ENCODE measurements at places on chromosomes 7 and 10. TPM values are rescaled to one million over a fixed set of nuclear protein-coding genes. Genes with fewer than 3 reads are reported as not detected.

Gene VSTM4
- polyA plus RNA-seq, result 2.3 TPM

Gene POT1
- polyA plus RNA-seq, result 18.0 TPM

Gene WNT8B
- polyA plus RNA-seq, result 0.18 TPM

Gene ORC5
- polyA plus RNA-seq, result 13.4 TPM

Gene AEBP1
- 126 TPM for polyA plus RNA-seq

DNA sequence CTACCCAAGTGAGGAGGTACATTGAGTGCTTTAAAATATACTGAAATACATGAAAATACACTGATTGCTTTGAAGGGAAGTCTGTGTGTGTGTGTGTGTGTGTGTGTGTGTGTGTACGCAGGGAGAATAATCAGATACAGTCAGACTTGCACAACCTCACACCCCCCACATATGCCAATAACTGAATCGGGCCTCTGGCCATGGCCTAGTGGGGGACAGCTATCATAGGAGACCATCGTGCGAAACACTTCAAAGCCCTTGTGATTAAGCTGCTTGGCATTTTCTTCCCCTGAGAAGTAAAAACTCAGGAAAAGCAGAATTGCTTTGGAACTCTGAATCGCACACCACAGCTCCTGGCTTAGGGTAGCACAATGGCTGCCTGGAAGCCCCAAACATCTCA is 135.1 kb downstream of the C10orf105 start:
- peaks cover 5% of the 10 kb centered on the region for H3K27me3 ChIP-seq
- H3K27ac ChIP-seq, result no peak overlapping the region
- H3K36me3 ChIP-seq, result no peaks in the 10 kb centered on the region
- no peaks in the 10 kb centered on the region for H3K4me1 ChIP-seq
- no peak overlapping the region for H3K4me3 ChIP-seq
- DNase-seq, result no peak

- DNase-seq, result peak; percentile 50
- H3K4me3 ChIP-seq, result no peak overlapping the region
- H3K27me3 ChIP-seq, result no peaks in the 10 kb centered on the region
Measured at GRCh38 chr10:16777473-16778370, 39.5 kb downstream of the RSU1 start.

DNA sequence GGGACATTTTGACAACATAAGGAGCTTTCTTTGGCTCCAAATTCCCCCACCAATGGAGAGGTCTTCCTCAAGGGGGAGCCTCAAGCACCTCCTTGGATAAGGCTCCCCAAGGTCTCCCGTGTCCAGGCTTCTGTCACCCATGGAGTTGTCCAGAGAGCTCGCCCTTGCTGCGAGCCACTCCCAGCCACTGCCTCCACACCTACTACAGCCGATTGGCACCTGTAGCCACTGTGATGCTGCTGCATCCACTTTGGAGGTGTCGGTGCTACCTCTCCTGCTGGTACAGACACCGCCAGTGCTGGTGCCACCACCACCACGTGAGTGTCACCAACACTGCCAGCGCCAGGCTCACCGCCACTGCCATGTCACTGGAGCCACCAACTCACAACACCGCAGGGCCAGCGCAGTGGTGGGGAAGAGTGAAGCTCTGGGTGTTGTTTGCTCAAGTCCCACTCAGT is 22.1 kb upstream of the ENO4 start:
- peaks cover 4% of the 10 kb centered on the region for H3K4me1 ChIP-seq
- H3K36me3 ChIP-seq, result no peaks in the 10 kb centered on the region

DNA sequence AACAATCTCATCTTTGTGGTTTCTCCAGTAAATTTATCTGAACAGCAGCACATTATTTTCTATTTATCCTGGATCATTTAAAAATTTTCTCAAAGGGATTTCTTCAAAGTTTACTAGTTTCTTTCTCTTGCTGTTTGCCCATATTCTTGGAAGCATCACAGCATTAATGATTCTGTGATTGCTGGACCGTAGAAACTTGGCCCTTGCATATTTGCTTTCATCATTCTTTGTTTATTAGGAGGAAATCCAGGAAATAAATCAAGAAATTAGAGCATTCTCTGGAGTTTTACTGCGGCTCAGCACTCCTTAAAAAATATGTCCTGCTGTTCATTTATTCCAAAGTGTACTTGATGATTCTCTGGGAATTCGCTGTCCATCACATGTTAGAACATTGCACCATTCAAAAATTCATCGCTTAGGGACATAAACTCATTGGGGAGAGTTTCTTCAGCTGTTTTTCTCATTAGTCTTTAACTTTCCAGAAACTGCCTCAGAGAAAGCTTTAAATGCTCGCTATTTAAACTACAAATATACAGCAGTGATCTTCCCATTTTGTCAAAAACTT is 264.0 kb upstream of the CDC14C start:
- no peaks in the 10 kb centered on the region for H3K4me1 ChIP-seq
- H3K4me3 ChIP-seq, result no peak overlapping the region
- H3K27me3 ChIP-seq, result no peaks in the 10 kb centered on the region

DNA sequence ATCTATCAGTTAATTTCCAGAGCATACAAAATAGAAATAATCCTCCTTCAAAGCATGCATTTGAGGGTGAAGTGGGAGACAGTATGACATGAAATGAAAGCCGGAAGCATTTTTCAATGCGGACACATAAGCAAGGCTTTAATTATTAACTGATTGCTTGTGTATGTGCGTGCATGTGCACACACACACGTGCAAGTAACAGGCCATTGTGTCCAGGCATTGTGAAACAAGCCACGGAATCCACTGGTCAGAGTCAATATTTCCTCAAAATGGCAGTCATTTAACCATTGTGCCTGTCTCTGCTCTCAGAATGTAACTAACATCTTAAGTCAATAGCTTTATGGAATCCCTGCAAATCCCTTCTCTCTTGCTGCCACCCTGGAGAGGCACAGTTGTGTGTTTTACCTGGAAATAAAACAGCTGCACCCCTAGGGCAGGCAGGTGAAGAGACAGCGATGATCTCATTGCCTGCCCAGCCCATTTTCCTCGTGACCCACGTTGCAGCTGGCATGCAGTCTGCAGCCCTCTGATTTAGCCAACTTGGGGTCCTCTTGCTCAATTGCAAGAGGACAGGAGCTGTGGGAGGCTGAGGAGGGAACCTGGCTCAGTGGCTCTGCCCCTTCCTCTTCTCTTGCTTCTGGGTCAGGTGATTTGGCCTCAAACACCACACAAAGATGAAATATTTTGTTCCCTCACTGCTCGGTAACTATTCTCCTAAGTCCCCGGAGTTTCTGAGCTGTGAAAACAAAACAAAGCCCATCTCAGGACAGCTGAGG is 500.9 kb upstream of the ZMIZ1 start:
- DNase-seq, result no peak
- no peaks in the 10 kb centered on the region for H3K36me3 ChIP-seq
- H3K4me3 ChIP-seq, result no peak overlapping the region

DNA sequence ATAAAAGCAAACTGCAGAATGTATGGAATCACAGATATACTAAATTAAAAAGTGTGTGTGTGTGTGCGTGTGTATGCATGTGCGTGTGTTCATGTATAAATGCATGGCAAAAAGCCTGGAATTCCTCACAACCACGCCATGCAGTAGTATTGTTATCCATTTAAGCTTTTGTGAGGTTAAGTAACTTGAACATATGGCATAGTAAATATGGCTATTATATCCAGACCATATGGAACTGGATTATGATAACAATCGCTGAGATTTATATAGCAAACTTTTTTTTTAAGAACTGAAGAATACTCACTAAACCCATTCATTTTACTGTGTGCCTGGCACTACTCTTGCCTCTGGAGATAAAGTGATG is 22.3 kb upstream of the NANOS1 start:
- no peak overlapping the region for H3K27ac ChIP-seq
- no peaks in the 10 kb centered on the region for H3K36me3 ChIP-seq
- H3K4me3 ChIP-seq, result no peak overlapping the region
- H3K27me3 ChIP-seq, result peaks cover 4% of the 10 kb centered on the region

GRCh38 chr7:47771990-47772360 is 176.3 kb downstream of the PKD1L1 start:
- no peak for DNase-seq
- no peak overlapping the region for H3K4me3 ChIP-seq
- H3K36me3 ChIP-seq, result no peaks in the 10 kb centered on the region
- no peaks in the 10 kb centered on the region for H3K27me3 ChIP-seq

DNA sequence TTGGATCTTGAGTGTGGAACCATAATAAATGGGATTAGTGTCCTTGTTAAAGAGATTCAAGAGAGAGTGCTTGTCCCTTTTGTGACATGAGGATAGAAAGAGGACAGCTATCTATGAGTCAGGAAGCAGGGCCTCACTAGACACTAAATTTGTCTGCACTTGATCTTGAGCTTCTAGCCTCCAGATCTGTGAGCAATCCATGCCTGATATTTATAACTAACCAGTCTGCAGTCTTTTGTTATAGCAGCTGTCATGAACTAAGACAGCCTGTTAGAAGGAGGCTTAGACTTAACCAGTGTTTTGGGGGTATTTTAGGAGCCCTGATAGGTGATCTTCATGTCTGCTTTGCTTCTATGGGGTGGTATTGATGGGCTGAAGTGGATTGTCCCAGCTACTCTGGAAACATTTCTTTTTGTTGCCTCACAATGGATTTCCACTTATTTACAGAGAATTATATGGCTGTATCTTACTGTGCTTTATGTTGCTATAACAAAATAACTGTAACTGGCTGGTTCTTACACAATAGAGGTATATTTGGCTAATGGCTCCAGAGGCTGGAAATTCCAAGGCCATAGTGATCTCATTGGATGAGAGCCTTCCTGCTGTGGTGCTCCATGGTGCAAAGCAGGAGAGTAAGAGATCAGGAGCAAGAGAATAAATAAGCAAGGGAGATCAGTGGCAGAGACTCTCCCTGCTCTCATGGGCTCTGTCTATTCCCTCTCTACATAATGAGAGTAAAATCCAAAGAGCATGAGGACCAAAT is 23.4 kb upstream of the AKR1C3 start:
- H3K27ac ChIP-seq, result no peak overlapping the region
- DNase-seq, result no peak
- H3K4me1 ChIP-seq, result no peaks in the 10 kb centered on the region
- no peaks in the 10 kb centered on the region for H3K27me3 ChIP-seq

GRCh38 chr10:49290607-49291006 is 8.4 kb upstream of the C10orf71 start:
- DNase-seq, result no peak
- H3K27ac ChIP-seq, result no peak overlapping the region
- H3K36me3 ChIP-seq, result no peaks in the 10 kb centered on the region
- H3K4me3 ChIP-seq, result no peak overlapping the region
- H3K4me1 ChIP-seq, result no peaks in the 10 kb centered on the region

- DNase-seq, result no peak
- peaks cover 4% of the 10 kb centered on the region for H3K27me3 ChIP-seq
- no peak overlapping the region for H3K4me3 ChIP-seq
- H3K4me1 ChIP-seq, result peaks cover 20% of the 10 kb centered on the region
- H3K27ac ChIP-seq, result no peak overlapping the region
- no peaks in the 10 kb centered on the region for H3K36me3 ChIP-seq
Measured at GRCh38 chr10:5515948-5516761, 8.6 kb upstream of the CALML3 start.

DNA sequence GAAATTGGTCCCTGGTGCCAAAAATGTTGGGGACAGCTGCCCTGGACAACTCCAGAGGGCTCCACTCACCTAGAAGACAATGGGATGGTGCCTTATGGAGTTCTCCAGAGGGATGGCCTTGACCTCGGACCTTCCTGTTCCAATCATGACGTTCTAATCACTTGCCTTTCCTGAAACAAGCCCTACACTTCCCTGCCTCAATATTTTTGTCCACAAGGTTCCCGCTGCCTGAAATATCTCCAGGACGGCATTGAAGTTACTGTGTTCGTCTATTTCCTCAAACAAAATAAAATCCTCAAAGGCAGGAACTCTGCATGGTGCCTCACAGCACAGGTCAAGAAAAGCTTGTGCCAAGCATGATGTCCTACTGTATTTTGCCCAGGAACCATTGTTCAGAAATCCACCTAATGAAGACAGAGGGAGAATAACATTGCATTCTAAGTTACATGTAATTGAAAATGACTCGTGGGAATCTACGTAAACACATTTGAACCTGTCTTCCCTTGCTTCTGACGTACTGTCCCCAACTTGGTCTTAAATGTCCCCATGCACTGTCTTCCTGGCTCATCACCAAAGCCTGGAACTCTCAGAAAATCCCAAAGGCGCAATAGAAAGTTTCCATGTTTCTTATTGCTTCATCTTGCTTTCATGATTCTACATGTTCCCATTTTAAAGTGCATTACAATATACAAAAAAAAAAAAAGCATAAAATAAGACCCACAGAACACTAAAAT is 342.3 kb upstream of the NRP1 start:
- H3K4me1 ChIP-seq, result no peaks in the 10 kb centered on the region
- no peaks in the 10 kb centered on the region for H3K36me3 ChIP-seq
- H3K27me3 ChIP-seq, result no peaks in the 10 kb centered on the region
- H3K4me3 ChIP-seq, result no peak overlapping the region

DNA sequence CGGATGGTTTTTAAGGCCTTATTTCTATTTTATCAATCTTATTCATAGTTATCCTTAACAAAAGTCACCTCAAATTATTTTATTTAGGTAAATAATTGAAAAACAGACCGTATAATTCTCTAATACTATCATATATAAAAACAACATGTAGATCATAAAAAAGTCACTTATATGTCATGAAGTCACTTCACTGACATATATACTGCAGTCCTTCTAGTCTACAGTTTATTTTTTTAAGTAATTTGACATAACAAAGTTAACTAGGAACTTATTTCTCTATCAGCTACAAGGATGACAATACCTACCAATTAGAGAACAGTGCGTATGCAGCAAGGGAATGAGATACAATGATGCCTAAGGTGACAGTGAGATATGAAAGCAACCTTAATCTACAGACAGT is 26.2 kb downstream of the JMJD1C start:
- no peak for DNase-seq
- no peak overlapping the region for H3K4me3 ChIP-seq
- H3K4me1 ChIP-seq, result no peaks in the 10 kb centered on the region
- no peaks in the 10 kb centered on the region for H3K36me3 ChIP-seq
- no peaks in the 10 kb centered on the region for H3K27me3 ChIP-seq

DNA sequence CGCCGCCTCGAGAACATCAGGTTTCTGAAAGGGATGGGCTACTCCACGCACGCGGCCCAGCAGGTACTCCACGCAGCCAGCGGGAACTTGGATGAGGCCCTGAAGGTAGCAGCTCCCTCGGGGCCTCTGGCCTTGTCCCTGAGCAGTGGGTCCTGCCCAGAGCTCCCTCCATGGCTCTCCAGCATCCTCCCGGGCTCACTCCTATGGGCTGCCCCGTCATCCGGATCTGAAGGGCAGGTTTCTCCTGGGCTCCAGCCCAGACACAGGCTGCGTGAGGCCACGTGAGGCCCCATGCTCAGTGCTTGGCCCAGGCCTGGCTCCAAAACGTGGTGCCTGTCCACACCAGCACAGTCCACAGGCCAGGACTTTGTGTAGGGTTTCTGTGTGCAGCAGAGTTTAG is 32.5 kb downstream of the NUB1 start:
- DNase-seq, result no peak
- H3K4me1 ChIP-seq, result no peaks in the 10 kb centered on the region
- H3K27ac ChIP-seq, result no peak overlapping the region
- no peak overlapping the region for H3K4me3 ChIP-seq
- no peaks in the 10 kb centered on the region for H3K27me3 ChIP-seq

DNA sequence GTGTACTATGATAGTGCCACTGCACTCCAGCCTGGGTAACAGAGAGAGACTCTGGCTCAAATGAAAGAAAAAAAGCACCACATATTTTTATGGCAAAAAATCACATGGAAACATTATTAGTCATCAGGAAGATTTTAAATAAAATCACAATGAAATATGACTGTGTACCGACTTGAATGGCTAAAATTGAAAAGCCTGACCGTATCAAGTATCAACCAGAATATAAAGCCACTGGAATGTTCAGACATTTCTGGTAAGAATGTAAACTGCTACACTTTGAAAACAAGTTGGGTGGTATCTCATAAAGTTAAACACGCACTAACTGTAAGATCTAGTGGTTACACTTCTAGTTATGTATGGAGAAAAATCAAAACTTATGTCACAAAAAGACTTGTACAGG is 306.7 kb upstream of the MBL2 start:
- no peak overlapping the region for H3K4me3 ChIP-seq
- no peak overlapping the region for H3K27ac ChIP-seq
- H3K27me3 ChIP-seq, result no peaks in the 10 kb centered on the region
- no peaks in the 10 kb centered on the region for H3K4me1 ChIP-seq
- no peaks in the 10 kb centered on the region for H3K36me3 ChIP-seq
